ENCODE measurements at places on chromosomes 1 and 21. TPM values are rescaled to one million over a fixed set of nuclear protein-coding genes. Genes with fewer than 3 reads are reported as not detected.

TAF1A gene
- 11.8 TPM for total RNA-seq

DNA sequence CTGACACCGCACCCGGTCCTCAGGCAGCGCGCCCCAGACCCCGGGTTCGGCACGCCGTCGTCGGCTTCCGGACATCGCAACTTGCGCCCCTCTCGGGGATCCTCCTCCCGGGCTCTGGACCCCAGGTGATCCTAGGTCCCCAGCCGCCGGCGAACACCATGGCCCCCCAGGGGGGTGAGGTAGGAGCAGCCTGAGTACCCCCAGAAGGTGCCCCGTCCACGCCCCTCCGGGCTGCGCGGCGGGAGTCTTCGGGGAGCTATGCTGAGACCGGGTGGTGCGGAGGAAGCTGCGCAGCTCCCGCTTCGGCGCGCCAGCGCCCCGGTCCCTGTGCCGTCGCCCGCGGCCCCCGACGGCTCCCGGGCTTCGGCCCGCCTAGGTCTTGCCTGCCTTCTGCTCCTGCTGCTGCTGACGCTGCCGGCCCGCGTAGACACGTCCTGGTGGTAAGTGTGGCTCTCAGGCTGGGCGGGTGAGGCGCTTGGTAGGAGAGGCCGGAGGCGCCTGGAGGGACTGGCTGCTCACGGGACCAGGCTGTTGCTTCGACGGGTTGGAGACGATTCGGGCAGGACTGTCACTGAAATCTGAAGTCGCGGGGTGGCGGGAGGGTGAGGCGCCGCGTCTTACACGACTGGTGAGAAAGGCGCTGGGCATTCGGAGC lies 367 bp downstream of the WNT2B start:
- DNase-seq = no peak

DNA sequence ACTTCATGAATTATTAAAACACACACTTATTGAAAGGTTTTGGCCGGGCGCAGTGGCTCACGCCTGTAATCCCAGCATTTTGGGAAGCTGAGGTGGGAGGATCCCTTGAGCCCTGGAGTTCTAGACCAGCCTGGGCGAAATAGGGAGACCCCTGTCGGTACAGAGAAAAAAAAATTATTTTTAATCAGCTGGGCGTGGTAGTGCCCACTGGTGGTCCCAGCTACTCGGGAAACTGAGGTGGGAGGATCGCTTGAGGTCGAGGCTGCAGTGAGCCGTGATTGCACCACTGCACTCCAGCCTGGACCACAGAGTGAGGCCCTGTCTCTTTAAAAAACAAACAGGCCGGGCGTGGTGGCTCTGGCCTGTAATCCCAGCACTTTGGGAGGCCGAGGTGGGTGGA lies 1.7 kb downstream of the GABPB2 start:
- no peak for DNase-seq

RPF1 gene
- 17.9 TPM for total RNA-seq

DNA sequence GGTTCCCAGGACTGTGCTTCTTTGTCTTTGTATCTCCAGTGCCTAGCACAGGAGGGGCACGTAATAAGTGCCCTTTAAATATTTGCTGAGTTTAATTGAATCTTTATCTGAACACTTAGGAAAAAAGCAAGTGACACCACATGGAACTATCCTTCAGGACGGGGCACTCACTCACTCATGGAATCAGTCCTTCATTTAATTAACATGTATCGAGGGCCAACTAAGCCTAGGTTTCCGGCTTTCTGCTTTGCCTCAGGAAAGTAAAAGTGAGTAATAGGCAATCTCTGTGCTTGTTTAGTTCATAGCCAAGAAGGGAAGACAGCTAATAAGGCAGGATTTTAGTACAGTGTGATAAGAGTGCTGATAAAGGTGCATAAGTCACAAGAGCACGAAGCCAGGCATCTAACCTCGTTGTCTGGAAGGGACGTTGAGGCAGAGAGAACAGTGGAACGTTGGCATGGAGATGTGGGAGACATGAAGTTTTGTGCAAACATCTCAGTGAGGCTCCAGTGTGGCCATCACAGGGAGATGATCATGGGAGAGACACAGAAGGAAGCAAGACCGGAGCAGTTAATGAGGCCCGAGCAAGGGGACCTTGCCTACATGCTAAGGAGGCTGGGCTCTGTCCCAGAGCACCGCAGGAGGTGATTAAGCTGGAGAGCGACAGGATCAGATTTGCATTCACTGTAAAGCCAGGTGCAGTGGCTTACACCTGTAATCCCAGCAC lies 54.1 kb upstream of the TRIM67 start:
- no peak for DNase-seq

DNA sequence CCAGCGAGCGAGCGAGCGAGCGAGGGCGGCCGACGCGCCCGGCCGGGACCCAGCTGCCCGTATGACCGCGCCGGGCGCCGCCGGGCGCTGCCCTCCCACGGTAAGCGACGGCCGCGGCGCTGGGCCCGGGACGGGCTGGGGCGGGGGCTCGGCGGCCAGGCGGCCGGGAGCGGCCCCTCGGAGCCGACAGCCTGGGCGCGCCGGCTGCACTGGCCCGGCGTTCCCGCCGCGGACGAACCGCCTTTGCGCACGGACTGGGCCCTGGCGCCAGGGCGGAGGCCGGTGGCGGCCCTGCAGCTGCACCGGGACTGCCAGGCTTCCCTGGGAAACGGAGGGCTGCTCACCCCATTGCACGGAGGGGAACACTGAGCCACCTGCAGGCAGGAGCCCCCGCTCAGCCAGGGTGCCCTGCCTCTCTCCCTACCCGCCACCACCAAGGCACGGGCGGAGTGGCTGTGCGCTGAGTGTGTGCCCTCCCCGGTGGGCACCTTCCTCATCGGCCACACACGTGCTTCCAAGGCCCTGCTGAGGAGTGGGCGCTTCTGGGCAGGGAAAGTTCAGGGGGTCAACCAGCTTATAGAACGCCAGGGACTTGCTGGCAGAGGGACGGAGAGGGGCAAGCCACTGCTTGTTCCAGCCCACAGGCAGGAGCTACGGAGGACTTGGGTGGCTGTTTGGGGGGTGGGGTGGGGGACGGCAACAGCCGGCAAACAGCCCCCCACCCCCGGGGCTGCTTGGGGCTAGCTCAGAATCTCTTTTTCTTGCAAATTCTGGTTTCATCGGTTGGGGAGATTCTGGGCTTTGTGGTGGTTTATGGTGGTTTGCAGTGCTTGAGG lies 532 bp downstream of the CSF1 start:
- DNase-seq = no peak

- DNase-seq = no peak
These were observed at the start of gene FCRL3 for GRCh38 chr1:157700732-157701131. Gene FCRL3 (minus strand): TSS chr1:157700769. CDS start chr1:157700489, 280 bp downstream.

DNA sequence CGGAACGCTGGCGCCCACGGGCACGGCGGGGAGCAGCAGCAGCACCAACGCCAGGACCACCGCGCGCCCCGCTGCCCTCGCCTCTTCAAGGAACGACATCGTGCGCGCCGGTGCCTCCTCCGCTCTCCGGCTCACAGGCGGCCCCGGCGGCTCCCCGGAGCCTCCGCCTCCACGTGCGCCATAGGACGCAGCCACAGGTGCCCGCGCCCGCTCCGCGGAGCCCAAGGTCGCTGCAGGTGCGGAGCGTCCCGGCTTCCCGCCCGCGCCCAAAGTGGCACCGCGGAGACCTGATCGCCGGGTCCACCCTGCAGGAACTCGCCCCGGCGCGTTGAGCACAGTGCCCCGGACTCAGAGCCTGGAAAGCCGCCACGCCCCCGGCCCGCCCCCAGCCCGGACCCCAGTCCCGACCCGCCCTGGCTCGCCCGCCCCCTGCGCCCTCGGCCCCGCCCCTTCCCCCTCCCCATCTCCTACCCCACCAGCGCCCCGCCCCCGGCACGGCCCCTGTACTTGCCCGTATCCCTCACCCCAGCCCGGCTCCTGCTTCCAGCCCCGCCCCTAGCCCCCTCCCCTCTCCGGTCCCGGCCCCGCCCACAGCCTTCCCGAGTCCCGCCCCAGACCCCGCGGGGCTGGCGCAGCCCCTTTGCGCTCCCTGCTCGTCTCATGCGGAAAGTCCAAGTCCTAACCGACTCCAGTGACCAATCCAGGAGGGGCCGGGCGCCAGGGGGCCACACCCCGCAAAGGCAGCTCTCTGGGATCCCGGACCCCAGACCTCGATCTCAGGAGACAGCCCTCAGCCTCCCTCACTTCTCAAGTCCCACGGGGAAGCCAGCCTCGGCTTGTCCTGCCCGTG lies at the start of gene MEGF6:
MEGF6 (minus strand) TSS at position 339 of the 850 bp plus-strand sequence; CDS start at position 99, 240 bp downstream.
- no peak for DNase-seq

GRCh38 chr1:177020851-177021589 lies 143.5 kb downstream of the ASTN1 start:
- no peak for DNase-seq

DNA sequence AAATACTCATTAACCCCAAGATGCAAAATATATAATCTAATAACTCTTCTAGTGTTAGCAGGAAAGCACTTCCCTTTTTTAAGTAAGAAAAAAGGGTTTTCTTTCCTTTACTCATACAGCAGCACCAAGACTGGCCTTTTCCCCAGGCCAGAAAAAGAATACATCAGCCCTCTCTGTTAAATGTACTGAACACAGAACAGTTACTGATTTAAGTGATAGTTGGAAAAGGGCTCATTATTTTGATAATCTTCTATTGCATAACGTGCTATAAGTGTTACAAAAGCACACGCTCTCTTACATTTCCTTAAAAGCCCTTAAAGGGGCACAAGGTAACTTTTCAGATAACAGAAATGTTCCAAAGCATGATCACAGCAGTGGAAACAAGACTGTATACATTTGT lies 142.9 kb downstream of the TIAM1 start:
- DNase-seq = no peak

F13B gene
- total RNA-seq = not detected

- DNase-seq = no peak
These were observed 326.8 kb downstream of the ASTN1 start for GRCh38 chr1:176837708-176838107.

- DNase-seq = peak; percentile 44
These were observed 16.6 kb downstream of the SAMD11 start for GRCh38 chr1:940107-941014.

Measured in fibroblast of the aortic adventitia (primary cell).